Body of pancreas (tissue), 4 donors: ENCODE measurements at places on chromosomes 4 and X. TPM values are rescaled to one million over a fixed set of nuclear protein-coding genes. Genes with fewer than 3 reads are reported as not detected.

Gene GUCY1B1
- 9.6 TPM for total RNA-seq

Gene AREG
- total RNA-seq: 4.9 TPM

Gene CYSLTR1
- total RNA-seq: 0.78 TPM

Gene SHISA3
- 1.0 TPM for total RNA-seq

Gene XG
- 0.26 TPM for total RNA-seq

Gene TNIP3
- total RNA-seq: not detected

Gene ADH1B
- total RNA-seq: 306 TPM

Gene FMR1NB
- not detected for total RNA-seq

Gene PARM1
- 28.7 TPM for total RNA-seq

Gene SHROOM2
- total RNA-seq: 9.9 TPM

Gene TLR3
- 2.6 TPM for total RNA-seq

Gene PDCL2
- not detected for total RNA-seq

Gene PAK3
- total RNA-seq: 43.5 TPM

Gene ARFIP1
- total RNA-seq: 17.4 TPM

Gene GSPT2
- total RNA-seq: 3.1 TPM

Gene PLAC8
- not detected for total RNA-seq

Gene ERVMER34-1
- 0.52 TPM for total RNA-seq
